ENCODE measurements at places on chromosomes 3 and 15. TPM values are rescaled to one million over a fixed set of nuclear protein-coding genes. Genes with fewer than 3 reads are reported as not detected.

- no peak overlapping the region for H3K27ac ChIP-seq
- no peaks in the 10 kb centered on the region for H3K36me3 ChIP-seq
- H3K27me3 ChIP-seq: peaks cover 3% of the 10 kb centered on the region
- no peak overlapping the region for H3K4me3 ChIP-seq
- H3K4me1 ChIP-seq: peaks cover 33% of the 10 kb centered on the region
Measured at GRCh38 chr15:77546050-77546501, 86.6 kb downstream of the LINGO1 start.

SRGAP3 gene
- total RNA-seq: 41.7 TPM

FGD5 gene
- total RNA-seq: 15.3 TPM

FGF12 gene
- total RNA-seq: 9.8 TPM

HTR3E gene
- not detected for total RNA-seq

DNA sequence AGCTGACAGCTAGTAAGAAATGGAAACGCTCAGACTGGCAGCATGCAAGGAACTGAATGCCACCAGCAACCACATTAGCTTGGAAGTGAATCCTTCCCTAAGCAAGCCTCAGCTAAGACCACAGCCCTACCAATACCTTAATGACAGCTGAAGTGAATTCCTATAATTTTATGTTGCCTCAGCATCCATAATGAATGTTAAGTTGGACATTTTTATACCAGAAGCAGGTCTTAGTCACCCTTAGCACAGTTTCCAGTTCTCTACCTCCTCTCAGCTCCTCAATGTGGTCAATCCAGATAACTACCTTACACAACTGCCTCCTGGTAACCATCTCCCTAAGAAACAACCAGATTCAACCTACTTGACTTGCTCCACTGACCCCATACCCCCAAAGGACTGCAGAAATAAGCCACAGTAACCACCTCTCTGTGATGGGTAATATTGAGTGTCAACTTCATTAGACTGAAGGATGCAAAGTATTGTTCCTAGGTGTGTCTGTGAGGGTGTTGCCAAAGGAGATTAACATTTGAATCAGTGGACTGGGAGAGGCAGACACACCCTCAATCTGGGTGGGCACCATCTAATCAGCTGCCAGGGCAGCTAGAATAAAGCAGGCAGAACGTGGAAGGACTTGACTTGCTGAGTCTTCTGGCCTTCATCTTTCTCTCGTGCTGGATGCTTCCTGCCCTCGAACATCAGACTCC, 33.5 kb downstream of the NEDD4 start:
- no peak for DNase-seq
- no peaks in the 10 kb centered on the region for H3K4me1 ChIP-seq
- H3K4me3 ChIP-seq: no peak overlapping the region
- H3K27ac ChIP-seq: no peak overlapping the region
- H3K27me3 ChIP-seq: no peaks in the 10 kb centered on the region

DNA sequence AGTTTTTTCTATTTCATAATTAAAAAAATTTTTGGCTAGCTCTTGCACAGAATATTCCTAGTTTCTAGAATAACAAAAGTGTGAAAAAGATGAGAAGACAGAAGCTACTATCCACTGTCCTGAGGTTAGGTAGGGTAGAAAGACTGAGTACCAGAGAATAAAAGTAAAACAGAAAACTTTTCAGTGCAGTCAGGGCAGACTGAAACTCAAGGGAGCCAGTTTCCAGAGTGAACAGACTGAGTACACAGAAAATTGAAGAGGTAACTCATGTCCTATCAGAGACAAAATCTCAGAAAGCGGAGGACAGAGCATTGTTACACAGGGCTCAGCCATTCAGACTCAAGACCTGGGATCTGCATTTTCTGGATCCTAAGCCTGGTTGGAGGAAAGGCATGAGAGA, 8.8 kb upstream of the FBXO40 start:
- no peak overlapping the region for H3K27ac ChIP-seq
- H3K27me3 ChIP-seq: peaks cover 19% of the 10 kb centered on the region
- H3K4me3 ChIP-seq: no peak overlapping the region
- H3K36me3 ChIP-seq: no peaks in the 10 kb centered on the region

GRCh38 chr3:18054625-18055024, 312.2 kb upstream of the TBC1D5 start:
- H3K27me3 ChIP-seq: no peaks in the 10 kb centered on the region
- H3K4me1 ChIP-seq: peaks cover 4% of the 10 kb centered on the region
- H3K4me3 ChIP-seq: no peak overlapping the region
- H3K27ac ChIP-seq: no peak overlapping the region
- H3K36me3 ChIP-seq: peaks cover 4% of the 10 kb centered on the region
- DNase-seq: no peak

AVEN gene
- 10.4 TPM for total RNA-seq

TGM4 gene
- not detected for total RNA-seq

SIAH2 gene
- total RNA-seq: 26.6 TPM

DNA sequence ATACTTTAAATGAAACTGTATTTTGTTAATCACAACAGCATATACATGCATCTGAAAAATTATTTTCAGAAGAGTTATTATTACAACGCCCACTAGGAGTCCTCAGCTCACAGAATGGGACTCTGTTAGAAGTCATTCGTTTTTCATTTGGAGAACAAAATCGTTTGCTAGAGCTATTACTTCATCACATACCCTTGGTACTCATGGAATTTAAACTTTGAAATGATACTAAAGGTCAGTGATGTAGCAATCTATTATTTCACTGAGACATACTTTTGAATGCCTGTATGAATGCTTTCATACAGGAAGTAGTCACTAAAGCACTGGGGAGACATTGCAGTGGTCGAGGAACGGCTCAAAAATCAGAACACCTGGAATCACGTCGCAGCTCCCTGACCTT, 198.1 kb downstream of the MBNL1 start:
- no peaks in the 10 kb centered on the region for H3K4me1 ChIP-seq
- H3K36me3 ChIP-seq: peaks cover 8% of the 10 kb centered on the region
- no peak overlapping the region for H3K4me3 ChIP-seq
- no peaks in the 10 kb centered on the region for H3K27me3 ChIP-seq

GOLGA8A gene
- total RNA-seq: 64.0 TPM

DNA sequence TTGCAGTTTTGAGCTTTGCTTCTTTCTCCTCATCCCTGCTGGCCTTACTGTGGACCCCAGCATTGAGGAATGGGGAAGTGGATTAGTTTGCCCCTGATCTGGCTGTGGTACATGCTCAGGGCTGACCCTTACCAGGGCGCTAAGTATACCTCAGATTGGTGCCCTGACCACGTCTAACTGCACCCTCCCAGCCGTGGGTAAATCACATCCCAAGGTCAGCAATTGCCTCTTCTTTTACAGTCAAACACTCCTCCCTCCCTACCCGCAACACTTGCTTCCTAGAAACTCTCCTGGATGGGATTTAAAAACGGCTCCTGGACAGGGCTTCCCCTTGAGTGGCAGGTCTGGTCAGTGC, 437.9 kb downstream of the NR2F2 start:
- no peak overlapping the region for H3K27ac ChIP-seq
- DNase-seq: no peak
- H3K36me3 ChIP-seq: no peaks in the 10 kb centered on the region
- H3K27me3 ChIP-seq: peaks cover 32% of the 10 kb centered on the region
